ENCODE measurements at places on chromosomes 3 and 15. TPM values are rescaled to one million over a fixed set of nuclear protein-coding genes. Genes with fewer than 3 reads are reported as not detected.

DNA sequence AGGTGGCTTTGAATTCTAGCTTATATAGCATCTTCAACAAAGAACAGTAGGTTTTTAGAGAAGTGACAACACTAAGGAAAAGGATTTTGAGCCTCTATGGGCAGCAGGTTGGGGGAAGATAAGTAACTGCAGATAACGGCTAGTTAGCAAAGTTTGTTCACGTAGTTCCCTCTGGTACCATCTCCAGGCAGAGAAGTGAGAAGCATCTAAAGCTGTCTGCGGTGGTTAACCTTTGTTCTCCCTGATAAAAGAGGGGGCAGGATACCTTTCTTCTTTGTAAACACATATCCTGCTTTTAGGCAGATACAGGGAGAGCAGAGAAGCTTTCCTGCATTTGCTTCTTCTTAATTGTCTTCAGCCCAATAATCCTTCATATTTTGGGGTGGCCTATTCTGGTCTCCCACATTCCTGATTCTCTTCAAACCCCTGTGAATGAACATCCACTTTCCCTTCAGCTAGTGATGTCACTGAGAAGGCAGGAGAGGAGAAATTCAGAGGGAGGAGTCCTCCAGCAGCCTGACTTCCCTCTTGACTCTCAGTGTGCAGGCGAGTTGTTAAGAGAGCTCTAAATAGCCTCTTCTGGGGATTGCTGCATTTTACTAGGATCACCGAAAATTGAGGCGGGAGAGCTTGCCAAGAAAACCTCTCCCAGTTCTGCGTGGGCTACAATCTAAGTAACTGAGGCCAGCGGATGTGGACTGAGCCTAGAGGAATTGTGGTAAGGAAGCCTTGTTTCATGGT, 393.7 kb upstream of the C2CD4B start:
- H3K27ac ChIP-seq: no peak overlapping the region
- H3K4me3 ChIP-seq: no peak overlapping the region
- no peak for DNase-seq
- H3K36me3 ChIP-seq: no peaks in the 10 kb centered on the region
- H3K27me3 ChIP-seq: no peaks in the 10 kb centered on the region

DNA sequence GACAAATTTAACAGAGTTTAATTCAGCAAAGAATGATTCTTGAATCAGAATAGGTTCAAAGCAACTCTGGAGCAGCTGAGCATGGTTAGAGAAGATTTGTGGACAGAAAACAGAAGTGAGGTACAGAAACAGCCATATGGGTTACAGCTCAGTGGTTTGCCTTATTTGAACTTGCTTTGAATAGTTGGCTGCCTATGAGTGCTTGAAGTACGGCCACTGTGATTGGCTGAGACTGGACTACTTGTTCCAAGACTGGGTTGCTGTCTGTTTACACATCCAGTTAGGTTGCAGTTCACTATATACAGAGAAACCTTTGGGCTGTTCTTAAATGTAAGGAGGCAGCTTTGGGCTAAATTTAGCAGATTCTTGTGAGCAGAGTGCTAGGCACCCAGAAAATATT, 79.4 kb upstream of the CADPS start:
- no peaks in the 10 kb centered on the region for H3K36me3 ChIP-seq
- no peak overlapping the region for H3K4me3 ChIP-seq
- no peaks in the 10 kb centered on the region for H3K27me3 ChIP-seq
- H3K27ac ChIP-seq: no peak overlapping the region
- no peak for DNase-seq

- no peaks in the 10 kb centered on the region for H3K36me3 ChIP-seq
- peaks cover 6% of the 10 kb centered on the region for H3K27me3 ChIP-seq
- no peak overlapping the region for H3K27ac ChIP-seq
- no peak for DNase-seq
These were observed 8.1 kb upstream of the SCG3 start for GRCh38 chr15:51672913-51673857.

GRCh38 chr3:123194552-123194951, 7.2 kb upstream of the SEC22A start:
- H3K27me3 ChIP-seq: no peaks in the 10 kb centered on the region
- H3K4me3 ChIP-seq: no peak overlapping the region
- H3K27ac ChIP-seq: peak overlapping the region; percentile 15
- peaks cover 4% of the 10 kb centered on the region for H3K4me1 ChIP-seq
- DNase-seq: peak; percentile 41

FAM131A gene
- 15.4 TPM for total RNA-seq

DNA sequence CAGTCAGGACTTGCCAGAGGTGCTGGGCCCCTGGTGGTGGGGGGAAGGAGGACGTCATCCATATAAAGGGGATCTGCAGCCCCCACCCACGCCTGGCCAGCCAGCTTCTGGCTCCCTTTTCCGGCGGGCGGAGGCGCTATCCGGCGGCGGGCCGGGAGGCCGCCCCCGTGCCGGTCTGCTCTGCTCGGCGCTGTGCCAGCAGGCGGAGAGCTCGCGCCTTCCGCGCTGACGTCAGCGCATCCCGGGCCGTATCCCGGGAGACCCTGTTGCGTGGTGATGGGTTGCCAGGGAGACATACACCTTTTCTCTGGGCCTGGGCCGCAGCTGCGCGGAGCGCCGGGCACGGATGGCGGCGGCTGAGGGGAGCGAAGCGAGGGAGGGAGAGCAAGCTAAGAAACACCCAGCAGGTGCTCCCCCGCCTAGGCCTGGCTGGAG, 1.1 kb downstream of the FAM131A start:
- H3K4me3 ChIP-seq: no peak overlapping the region
- peaks cover 15% of the 10 kb centered on the region for H3K4me1 ChIP-seq
- H3K27me3 ChIP-seq: peaks cover 15% of the 10 kb centered on the region

DNA sequence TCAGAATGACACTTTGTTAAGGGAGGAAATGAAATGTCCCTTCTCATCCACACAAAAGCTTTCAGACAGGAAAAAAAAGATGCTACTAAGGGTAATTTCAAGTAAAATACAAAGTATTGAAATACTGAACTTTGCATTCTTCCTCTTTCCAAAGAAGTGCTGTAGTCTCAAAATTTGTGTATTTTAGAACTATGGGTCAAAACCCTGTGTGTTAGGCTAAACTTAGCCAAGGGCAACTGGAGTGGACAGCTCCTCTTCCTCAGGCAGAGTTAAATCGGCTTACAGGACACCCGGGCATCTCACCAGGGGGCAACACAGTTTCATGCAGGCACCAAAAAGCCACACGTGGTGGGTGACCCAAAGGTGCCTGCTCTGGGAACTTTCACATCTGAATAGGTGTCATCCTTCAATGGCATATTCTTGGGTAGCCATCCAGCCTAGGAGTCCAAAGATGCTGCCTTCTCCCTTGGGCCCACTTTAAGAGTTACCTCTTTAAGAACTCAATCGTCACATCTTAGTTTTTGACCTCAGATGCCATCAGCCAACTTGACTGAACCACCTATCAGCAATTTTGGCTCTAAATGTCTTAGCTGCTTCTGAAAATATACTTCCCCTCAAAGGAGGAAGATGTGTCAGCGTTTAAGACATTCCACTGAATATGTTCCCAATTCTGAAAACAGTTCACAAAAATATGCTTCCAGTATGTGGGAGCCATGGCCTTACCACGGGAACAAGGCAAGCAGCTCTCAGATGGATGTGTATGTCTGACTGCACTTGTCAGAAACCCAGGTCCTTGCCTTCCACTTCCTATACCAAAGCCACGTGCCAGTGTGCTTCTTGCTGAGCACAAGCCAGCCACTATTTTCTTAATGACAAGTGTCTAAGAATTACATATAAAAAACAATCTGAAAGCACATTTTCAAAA, 32.2 kb upstream of the MUC13 start:
- H3K27ac ChIP-seq: no peak overlapping the region
- no peaks in the 10 kb centered on the region for H3K36me3 ChIP-seq
- H3K4me1 ChIP-seq: no peaks in the 10 kb centered on the region
- no peak for DNase-seq
- H3K27me3 ChIP-seq: no peaks in the 10 kb centered on the region
- no peak overlapping the region for H3K4me3 ChIP-seq

GRCh38 chr15:70132139-70132538, 34.4 kb upstream of the TLE3 start:
- H3K27me3 ChIP-seq: peaks cover 79% of the 10 kb centered on the region
- H3K4me3 ChIP-seq: no peak overlapping the region
- no peaks in the 10 kb centered on the region for H3K36me3 ChIP-seq
- H3K4me1 ChIP-seq: peaks cover 6% of the 10 kb centered on the region
- H3K27ac ChIP-seq: no peak overlapping the region
- DNase-seq: no peak

DNA sequence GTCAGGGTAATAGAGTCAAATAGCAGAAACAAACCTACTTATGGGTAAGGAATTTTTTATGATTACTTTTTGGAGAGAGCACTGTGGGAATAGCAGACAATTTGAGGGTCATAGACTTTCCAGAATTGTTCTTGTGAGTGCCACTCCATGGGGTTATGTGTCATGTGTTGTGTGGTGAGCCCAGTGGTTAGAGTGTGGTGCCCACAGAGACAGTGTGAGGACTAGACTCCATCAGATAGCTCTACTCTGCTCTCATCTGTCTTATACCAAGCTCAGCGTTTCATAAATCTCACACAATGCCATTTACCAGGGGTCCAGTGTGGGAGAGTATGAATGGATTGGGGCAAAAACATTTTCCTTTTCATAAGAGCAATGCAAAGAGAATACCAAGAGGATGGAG, 188.9 kb downstream of the AGBL1 start:
- no peaks in the 10 kb centered on the region for H3K27me3 ChIP-seq
- H3K4me1 ChIP-seq: peaks cover 1% of the 10 kb centered on the region
- H3K27ac ChIP-seq: no peak overlapping the region
- no peaks in the 10 kb centered on the region for H3K36me3 ChIP-seq

DNA sequence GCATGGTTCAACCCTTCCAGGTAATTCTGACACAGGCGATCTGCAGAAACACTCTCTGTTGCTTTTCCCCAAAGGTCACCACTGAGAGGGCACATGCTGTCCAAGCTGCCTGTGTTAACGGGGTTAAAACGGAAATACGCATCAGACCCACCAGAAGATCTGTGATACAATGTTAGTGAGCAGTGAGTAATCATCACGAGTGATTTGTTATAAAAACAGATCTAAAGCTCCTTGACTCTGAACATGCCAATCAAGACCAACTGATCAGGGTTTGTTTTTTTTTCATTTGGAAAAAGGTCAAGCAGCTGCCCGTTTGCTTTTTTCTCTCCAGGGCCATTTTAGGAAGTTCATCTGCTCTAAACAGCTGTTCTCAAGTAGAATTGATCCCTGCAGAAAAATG, 43.2 kb downstream of the FGF12 start:
- no peaks in the 10 kb centered on the region for H3K36me3 ChIP-seq
- no peak for DNase-seq
- no peaks in the 10 kb centered on the region for H3K27me3 ChIP-seq
- H3K27ac ChIP-seq: no peak overlapping the region
- no peaks in the 10 kb centered on the region for H3K4me1 ChIP-seq

- no peaks in the 10 kb centered on the region for H3K36me3 ChIP-seq
- H3K27ac ChIP-seq: no peak overlapping the region
- no peaks in the 10 kb centered on the region for H3K27me3 ChIP-seq
- H3K4me3 ChIP-seq: no peak overlapping the region
- H3K4me1 ChIP-seq: no peaks in the 10 kb centered on the region
- DNase-seq: no peak
These were observed 38.8 kb upstream of the MLF1 start for GRCh38 chr3:158532099-158532734.

DNA sequence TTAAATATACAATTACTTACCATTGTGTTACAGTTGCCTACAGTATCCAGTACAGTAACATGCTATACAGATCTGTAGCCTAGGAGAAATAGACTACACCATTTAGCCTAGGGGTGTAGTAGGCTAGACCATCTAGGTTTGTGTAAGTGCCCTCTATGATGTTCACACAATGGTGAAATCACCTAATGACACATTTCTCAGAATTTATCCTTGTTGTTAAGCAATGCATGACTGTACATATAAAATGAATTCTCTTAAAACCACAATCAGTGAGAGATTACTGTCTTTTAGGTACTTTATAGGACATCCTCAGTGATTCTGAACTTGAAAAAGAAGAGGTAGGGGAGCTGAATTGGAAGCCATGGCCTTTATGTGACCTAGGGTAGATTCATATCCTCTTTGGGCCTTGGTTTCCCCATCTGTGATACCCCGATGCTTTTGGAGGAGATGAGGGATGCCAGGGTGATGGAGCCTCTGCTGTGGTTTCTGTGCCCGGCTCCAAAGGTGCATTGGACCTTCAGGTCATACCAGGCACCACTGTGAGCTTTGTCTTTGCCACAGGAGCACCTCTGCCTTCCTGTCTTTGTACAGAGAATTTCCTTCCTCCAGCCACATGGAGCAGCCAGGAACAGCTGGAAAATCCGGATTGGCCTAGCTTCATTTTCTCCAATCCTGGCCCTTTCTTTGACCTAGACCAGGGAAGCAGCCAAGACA, 51.9 kb upstream of the FLNB start:
- no peaks in the 10 kb centered on the region for H3K27me3 ChIP-seq
- H3K4me3 ChIP-seq: no peak overlapping the region
- H3K4me1 ChIP-seq: peaks cover 7% of the 10 kb centered on the region
- DNase-seq: no peak
- no peaks in the 10 kb centered on the region for H3K36me3 ChIP-seq

DNA sequence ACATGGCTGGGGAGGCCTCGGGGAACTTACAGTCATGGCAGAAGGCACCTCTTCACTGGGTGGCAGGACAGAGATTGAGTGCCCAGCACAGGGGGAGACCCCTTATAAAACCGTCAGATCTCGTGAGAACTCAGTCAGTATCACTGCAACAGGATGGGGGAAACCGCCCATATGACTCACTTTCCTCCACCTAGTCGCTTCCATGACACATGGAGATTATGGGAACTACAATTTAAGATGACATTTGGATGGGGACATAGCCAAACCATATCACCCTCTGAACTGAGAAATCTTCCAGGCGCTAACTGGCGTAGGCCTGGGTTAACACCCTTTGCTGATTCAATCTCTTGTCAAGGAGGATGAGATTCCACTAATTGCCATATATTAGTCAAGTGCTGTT, 392.3 kb downstream of the FEZF2 start:
- no peak for DNase-seq
- peaks cover 1% of the 10 kb centered on the region for H3K4me1 ChIP-seq
- H3K36me3 ChIP-seq: no peaks in the 10 kb centered on the region
- H3K4me3 ChIP-seq: no peak overlapping the region
- no peak overlapping the region for H3K27ac ChIP-seq

CPA3 gene
- not detected for total RNA-seq

RPUSD2 gene
- total RNA-seq: 13.2 TPM

- DNase-seq: no peak
- H3K4me1 ChIP-seq: peaks cover 16% of the 10 kb centered on the region
- H3K27me3 ChIP-seq: peaks cover 2% of the 10 kb centered on the region
- H3K4me3 ChIP-seq: no peak overlapping the region
These were observed 36.1 kb downstream of the TYRO3 start for GRCh38 chr15:41594801-41595746.

SLC51B gene
- not detected for total RNA-seq

ALPK3 gene
- total RNA-seq: 122 TPM

DNA sequence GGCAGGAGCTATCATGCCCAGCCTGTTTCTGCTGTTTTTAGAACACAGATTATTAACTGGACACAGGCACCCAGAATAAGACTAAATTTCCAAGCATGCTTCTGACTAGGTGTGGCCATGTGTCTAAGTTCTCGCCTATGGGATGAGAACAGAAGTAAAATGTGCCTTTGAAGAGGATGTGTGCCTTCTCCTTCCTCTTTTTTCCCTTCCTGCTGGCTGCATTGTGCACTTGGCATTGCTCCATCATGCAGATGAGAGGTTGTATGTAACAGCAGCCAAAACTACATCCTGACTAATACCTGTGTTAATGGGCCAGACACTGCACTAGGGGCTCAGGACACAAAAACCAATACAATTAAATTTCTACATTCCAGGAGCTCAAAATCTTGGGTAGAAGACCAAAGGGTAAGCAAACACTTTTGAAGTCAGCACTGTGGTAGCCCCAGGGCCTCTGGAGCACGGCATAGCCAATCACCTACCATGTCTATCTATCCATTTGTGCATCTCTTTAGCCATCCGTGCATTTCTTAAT, 40.9 kb upstream of the RNU6-1 start:
- H3K27me3 ChIP-seq: peaks cover 3% of the 10 kb centered on the region
- H3K27ac ChIP-seq: no peak overlapping the region
- no peaks in the 10 kb centered on the region for H3K36me3 ChIP-seq
- no peak for DNase-seq
- H3K4me1 ChIP-seq: peaks cover 6% of the 10 kb centered on the region

DUOXA2 gene
- not detected for total RNA-seq

Data from progenitor cell of endocrine pancreas (in vitro differentiated cells).